ENCODE measurements at places on chromosomes 7 and 10. TPM values are rescaled to one million over a fixed set of nuclear protein-coding genes. Genes with fewer than 3 reads are reported as not detected.

DNA sequence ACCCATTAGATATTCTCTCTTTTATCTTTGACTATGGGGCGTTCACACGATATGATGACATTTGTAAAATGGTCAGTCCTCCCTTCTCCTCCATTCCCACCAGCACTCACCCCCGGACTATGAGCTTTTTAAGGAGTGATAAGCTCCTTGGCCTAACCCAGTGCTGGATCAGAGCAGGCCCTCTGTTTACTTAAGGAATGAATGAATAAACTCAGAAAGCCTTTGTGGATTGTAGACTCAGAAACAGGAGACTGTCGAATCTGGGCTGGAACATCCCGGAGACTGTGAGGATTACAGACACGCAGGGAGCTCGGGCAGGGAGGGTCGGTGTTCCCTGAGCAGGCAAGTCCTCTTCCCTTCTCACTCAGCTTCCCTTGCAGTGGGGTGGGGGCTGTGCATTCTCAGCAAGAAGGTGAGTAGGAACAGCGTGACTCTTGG lies 6.8 kb upstream of the ZCCHC24 start:
- no peak for DNase-seq

DNA sequence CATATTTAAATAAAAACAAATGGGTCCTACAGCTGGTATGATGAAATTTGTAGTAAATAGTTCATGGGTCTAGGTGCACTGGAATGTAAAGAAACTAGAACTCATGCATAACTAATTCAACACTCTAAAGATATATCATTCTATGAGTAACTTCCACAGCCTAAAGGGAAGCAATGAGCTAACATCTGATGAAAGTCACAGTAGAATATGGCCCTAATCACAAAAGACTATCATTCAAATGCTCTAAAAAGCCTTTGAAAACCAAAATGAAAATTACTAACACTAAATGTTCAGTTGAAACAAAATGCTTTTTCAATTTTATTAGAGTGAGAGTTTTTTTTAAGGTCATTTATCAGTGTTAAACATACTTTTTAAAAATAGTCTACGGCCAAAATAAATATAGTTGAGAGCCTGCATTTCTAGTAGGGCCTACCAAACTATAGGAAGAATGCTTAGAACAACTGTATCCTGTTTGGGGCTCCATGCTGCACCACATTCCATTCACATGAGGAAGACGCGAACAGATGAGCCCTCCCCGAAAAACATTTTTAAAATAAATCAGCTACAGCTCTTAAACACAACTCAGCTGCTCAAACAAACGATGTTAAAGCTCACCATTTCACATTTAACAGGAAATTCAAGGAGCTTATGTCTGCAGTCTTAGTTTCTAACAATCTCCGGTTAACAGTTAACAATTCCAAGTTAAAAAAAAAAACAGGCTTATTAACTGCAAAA lies 134.5 kb downstream of the NRBF2 start:
- peak; percentile 69 for DNase-seq

DNA sequence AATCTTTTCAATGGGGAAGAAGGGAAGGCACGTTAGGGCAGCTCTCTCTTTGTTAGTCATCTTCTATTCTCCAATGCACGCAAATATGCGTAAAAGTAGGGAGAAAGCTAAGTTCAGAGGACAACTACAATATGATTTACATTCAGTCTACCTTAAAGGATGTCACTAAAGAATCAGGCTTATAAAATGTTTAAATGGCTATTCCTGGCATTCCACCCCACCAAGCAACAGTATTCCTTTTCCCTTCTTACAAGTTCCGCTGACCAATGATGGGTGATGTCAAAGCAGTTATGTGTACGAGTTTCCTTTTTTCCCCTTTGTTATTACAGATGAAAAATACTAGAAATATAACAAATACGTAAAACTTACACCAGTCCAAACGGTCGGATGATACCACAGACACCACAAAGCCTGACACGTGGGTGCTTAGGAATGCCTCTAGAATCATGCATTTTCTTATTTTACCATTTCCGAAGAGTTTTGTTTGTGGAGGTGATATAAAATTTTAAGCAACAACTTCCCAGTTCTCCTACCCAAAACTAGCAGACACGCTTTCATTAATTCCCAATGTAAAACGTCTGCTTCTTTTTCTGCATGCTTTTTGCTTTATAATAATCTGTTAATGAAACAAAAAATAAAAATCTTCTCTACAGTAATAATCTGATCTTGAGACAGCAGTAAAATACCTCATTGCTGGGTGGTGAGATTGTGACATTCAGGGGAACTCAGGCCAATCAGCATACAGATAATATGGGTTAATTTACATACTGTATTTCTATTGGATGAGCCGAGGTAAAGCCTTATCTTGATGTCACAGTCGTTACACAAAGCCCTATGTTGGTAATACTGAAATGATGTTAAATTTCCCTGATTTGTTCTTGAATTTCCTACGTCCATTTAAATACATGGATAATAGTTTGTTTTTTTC lies 708 bp upstream of the GPR85 start:
- DNase-seq, result peak; percentile 64

GRCh38 chr7:130929896-130930659 lies 196.1 kb upstream of the KLF14 start:
- DNase-seq, result no peak

DNA sequence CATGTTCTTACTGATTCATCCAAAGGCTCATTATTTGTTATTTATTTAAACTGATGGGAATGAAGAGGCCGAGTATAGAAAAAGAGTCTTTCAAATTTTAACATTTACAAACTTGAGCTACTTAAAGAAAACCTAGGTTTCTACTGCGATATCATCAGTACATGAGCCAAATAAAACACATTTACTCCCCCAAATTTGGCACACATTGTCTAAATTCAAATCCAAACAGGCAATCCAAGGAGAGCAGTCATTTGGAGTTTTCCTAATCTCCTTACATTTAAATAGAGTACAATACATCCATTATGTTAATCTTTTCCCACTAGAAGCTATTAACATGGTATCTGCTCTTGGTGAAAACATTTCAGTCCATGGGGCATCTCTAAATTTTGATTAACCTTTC lies 2.2 kb downstream of the NMT2 start:
- DNase-seq, result no peak

GRCh38 chr10:30619966-30620365 lies 9.6 kb downstream of the LYZL2 start:
- no peak for DNase-seq

GRCh38 chr7:17822547-17823173 lies 117.6 kb downstream of the SNX13 start:
- no peak for DNase-seq

- no peak for DNase-seq
Observed at GRCh38 chr10:132111871-132112341, 46.2 kb downstream of the JAKMIP3 start.

DNA sequence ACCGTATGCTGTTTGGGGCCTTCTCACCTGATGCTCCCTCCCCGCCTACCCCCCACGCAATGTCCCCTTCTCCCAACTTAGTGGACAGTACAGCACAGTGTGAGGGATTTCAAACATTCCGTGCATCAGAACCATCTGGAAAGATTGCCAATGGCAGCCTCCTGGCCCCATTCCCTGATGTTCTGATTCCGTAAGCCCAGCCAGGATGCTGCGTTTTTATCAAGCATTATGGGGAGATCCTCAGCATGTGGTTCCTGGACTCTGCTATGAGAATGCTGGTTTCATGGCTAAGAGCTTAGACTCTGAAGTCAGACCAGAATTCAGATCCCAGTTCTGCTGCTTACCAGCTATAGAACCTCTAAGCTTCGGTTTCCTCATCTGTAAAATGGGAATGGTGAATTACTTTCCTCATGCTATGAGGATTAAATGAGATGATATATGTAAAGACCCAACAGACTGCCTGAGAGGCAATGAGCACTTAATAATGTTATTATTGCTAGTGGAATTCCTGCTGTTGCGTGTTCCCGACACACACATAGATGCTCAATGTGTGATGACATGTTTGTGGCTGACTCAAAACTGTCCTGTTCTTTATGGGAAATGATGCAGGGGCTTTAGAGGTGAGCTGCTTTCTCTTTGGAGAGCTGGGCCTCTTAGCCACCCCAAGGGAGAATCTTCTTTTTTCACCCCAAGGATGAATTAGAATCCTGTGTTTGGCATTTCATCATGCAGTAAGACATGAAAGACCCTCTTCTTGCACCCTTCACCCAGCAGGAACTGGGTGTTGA lies 60.8 kb upstream of the SMNDC1 start:
- no peak for DNase-seq

GRCh38 chr7:8908889-8909288 lies 475.5 kb downstream of the NXPH1 start:
- no peak for DNase-seq

DNA sequence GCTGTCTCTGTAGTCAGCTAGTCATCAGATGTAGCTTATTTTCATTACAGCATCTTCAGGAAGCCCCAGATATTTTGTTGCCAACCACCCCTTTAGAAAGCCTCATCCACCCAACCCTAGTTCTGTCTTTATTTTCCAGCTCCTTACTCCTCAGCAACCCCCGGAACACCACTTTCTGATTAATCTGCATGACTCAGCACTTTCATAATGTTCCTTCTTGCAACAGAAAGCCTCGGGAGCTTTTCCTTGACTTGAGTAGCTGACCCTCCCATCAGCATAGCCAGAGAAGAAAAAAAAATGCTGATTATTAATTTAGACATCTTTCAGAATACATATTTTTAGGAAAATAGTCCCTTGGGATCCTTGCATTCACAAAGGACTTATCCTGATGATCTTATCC lies 244.0 kb upstream of the CXCL12 start:
- no peak for DNase-seq

- DNase-seq, result no peak
Observed at GRCh38 chr10:120990831-120991230, 139.7 kb downstream of the WDR11 start.

- peak; percentile 69 for DNase-seq
Observed at GRCh38 chr10:80498833-80499741, 38.6 kb upstream of the SH2D4B start.

GRCh38 chr10:934746-935406 lies 3.4 kb upstream of the LARP4B start:
- DNase-seq, result no peak

GRCh38 chr10:97825020-97825760 lies 24.5 kb upstream of the GOLGA7B start:
- peak; percentile 28 for DNase-seq

DNA sequence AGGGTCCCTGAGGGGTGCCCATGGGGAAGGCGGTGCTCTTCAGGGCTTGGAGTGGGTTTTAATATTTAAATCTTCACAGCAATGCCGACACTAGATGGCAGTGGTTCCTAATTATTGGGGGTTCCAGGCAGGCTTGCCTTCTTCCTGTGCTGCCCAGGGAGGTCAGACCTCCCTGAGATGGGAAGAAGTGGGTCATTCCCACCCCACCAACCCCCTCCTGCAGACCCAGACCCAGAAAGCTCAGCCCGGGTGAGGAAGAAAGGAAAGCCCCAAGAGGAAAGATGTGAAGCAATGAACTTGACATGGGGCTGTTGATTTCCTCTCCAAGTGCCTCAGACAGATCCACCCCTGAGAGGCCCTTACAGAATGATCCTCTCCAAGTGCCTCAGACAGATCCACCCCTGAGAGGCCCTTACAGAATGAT lies 85.1 kb upstream of the LANCL2 start:
- peak; percentile 67 for DNase-seq

DNA sequence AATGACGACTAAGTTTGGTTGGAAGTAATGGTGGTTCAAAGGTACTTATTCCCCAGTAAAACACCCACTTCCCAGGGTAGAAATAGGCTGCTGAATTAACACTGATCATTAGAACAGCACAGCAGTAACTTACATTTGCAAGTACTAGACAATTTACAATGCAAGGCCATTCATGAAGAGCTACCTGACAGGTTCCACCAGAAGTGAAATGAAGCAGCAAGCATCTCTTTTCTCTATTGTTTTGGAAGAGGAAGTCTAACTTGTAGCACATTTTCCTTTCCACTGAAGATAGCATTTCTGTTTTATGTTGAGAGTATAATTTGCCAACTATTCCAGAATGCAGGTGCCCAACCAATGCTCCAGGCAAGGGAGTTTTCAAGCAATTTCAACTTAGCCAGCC lies 145.9 kb downstream of the CREB5 start:
- no peak for DNase-seq

DNA sequence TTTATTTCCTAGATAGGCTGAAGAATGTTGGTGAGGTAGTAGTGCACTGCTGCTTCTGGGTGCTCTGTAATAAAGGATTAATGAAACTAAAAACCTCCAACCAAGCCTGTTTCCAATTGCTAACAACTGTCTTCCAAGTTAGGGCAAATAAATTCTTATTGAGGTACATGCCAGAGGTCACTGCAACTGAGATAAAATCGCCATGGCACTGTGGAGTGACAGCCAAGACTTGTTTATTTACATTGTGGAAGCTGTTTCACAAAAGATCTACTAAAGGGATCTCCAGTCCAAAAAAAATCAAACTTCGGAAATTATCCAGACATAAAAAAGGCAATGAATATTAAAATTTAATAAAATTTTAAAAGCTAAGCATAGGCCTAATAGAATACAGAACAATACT lies 65.2 kb downstream of the HYCC1 start:
- DNase-seq, result no peak

- no peak for DNase-seq
Observed at GRCh38 chr10:117001144-117001543, 3.8 kb downstream of the SHTN1 start.

GRCh38 chr10:49404321-49404878 lies 8.5 kb upstream of the DRGX start:
- no peak for DNase-seq

- DNase-seq, result no peak
Observed at GRCh38 chr7:95794917-95795515, 22.7 kb downstream of the DYNC1I1 start.

- DNase-seq, result no peak
Observed at GRCh38 chr10:35355971-35356724, 19.8 kb downstream of the CCNY start.

The TWIST1 gene
- polyA plus RNA-seq, result 5.6 TPM

The ZNF727 gene
- polyA plus RNA-seq, result 0.17 TPM

The PPP1R9A gene
- polyA plus RNA-seq, result 28.7 TPM

The TUBAL3 gene
- not detected for polyA plus RNA-seq

The COL17A1 gene
- 1.3 TPM for polyA plus RNA-seq

The JCAD gene
- polyA plus RNA-seq, result 22.9 TPM

The C10orf53 gene
- not detected for polyA plus RNA-seq

The ASIC3 gene
- polyA plus RNA-seq, result 4.2 TPM

The GCK gene
- 7.1 TPM for polyA plus RNA-seq

The CDC14C gene
- polyA plus RNA-seq, result not detected

The OPN4 gene
- polyA plus RNA-seq, result 2.3 TPM

The EGR2 gene
- polyA plus RNA-seq, result 2.6 TPM

The HERPUD2 gene
- 28.8 TPM for polyA plus RNA-seq

The BAIAP2L1 gene
- polyA plus RNA-seq, result 7.6 TPM
